Ascending aorta (tissue), 2 donors: ENCODE measurements at places on chromosomes 16 and 17. TPM values are rescaled to one million over a fixed set of nuclear protein-coding genes. Genes with fewer than 3 reads are reported as not detected.

- no peaks in the 10 kb centered on the region for H3K27me3 ChIP-seq
- DNase-seq, result no peak
- peak overlapping the region; percentile 91 for H3K4me3 ChIP-seq
- H3K27ac ChIP-seq, result peak overlapping the region; percentile 84
Measured at GRCh38 chr17:1724869-1725641, 551 bp downstream of the WDR81 start.

GRCh38 chr17:81398832-81399411 lies 3.7 kb downstream of the BAHCC1 start:
- no peaks in the 10 kb centered on the region for H3K27me3 ChIP-seq
- H3K4me3 ChIP-seq, result peak overlapping the region; percentile 91
- no peak for DNase-seq
- peak overlapping the region; percentile 94 for H3K27ac ChIP-seq
- no peaks in the 10 kb centered on the region for H3K36me3 ChIP-seq

GRCh38 chr16:80954985-80955384 lies 51.7 kb downstream of the CMC2 start:
- no peak for DNase-seq
- H3K27me3 ChIP-seq, result no peaks in the 10 kb centered on the region
- no peaks in the 10 kb centered on the region for H3K4me1 ChIP-seq
- H3K4me3 ChIP-seq, result no peak overlapping the region
- H3K27ac ChIP-seq, result no peak overlapping the region

GRCh38 chr16:25192096-25192495 lies 24.7 kb upstream of the AQP8 start:
- no peak for DNase-seq
- no peak overlapping the region for H3K4me3 ChIP-seq
- no peaks in the 10 kb centered on the region for H3K36me3 ChIP-seq
- no peaks in the 10 kb centered on the region for H3K27me3 ChIP-seq

GRCh38 chr17:78747488-78747887 lies 34.6 kb downstream of the CYTH1 start:
- H3K4me1 ChIP-seq, result peaks cover 2% of the 10 kb centered on the region
- peak overlapping the region; percentile 16 for H3K27ac ChIP-seq
- peaks cover 6% of the 10 kb centered on the region for H3K36me3 ChIP-seq
- H3K27me3 ChIP-seq, result no peaks in the 10 kb centered on the region

DNA sequence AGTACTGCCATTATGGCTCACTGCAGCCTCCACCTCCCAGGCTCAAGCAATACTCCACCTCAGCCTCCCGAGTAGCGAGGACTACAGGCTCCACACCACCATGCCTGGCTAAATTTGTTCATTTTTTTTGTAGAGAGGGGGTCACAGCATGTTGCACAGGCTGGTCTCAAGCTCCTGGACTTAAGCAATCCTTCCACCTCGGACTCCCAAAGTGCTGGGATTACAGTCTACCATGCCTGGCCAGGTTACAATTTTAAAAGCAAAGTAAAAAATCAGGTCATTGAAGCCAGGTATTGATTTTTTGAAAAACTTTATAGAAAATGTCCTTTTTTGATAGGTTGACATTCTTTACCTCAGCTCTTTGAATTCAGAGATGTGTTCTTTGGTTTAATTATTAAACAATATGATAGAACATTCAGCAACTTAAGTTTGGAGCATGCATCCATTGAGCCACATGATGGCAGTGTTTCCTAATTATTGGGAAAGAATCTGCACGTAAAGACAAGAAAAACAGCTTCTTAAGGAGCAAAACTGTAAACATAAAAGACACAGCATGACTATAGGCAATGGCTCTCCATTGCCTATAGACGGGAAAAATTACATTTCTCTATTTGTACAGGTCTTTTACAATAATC lies 1.7 kb upstream of the SLC16A11 start:
- peak overlapping the region; percentile 26 for H3K4me3 ChIP-seq
- no peak overlapping the region for H3K27ac ChIP-seq
- H3K27me3 ChIP-seq, result peaks cover 7% of the 10 kb centered on the region
- no peaks in the 10 kb centered on the region for H3K36me3 ChIP-seq
- DNase-seq, result no peak
- peaks cover 12% of the 10 kb centered on the region for H3K4me1 ChIP-seq

GRCh38 chr16:9362050-9362449 lies 270.6 kb downstream of the HAPSTR1 start:
- DNase-seq, result no peak
- H3K4me3 ChIP-seq, result no peak overlapping the region
- no peaks in the 10 kb centered on the region for H3K36me3 ChIP-seq
- H3K27me3 ChIP-seq, result no peaks in the 10 kb centered on the region
- no peak overlapping the region for H3K27ac ChIP-seq

DNA sequence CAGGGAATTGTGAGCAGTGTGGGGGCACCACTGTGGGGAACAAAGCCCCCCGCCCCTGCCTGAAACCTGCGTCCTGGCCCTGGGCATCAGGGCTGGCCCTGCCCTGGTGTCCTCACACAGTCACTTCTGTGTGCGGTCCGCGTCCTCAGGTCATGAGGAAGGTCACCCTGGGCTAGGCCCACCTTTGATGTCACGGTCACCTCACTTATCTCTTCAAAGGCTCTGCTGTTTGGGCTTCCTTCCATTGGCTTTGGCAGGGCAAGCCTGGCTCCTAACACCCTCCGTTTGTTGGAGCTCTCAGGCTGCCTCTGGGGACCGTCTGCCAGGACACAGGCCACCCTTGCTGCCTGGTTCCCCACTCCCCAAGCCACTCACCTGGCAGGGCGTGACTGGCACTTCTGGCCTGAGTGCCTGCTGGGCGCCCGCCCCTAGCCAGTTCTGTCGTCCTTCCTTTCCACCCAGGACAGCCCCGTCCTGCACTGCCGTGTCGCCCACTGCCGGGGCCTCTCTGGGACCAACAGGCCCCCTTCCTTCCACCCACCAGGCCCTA lies 8.8 kb downstream of the CENPX start:
- peak overlapping the region; percentile 28 for H3K4me3 ChIP-seq
- no peaks in the 10 kb centered on the region for H3K36me3 ChIP-seq
- no peak for DNase-seq
- peaks cover 7% of the 10 kb centered on the region for H3K4me1 ChIP-seq
- H3K27ac ChIP-seq, result peak overlapping the region; percentile 81

CLEC18B gene
- not detected for total RNA-seq

PRSS36 gene
- total RNA-seq, result 1.4 TPM

MT1B gene
- not detected for total RNA-seq
